ENCODE measurements at places on chromosomes 2 and 18.

DNA sequence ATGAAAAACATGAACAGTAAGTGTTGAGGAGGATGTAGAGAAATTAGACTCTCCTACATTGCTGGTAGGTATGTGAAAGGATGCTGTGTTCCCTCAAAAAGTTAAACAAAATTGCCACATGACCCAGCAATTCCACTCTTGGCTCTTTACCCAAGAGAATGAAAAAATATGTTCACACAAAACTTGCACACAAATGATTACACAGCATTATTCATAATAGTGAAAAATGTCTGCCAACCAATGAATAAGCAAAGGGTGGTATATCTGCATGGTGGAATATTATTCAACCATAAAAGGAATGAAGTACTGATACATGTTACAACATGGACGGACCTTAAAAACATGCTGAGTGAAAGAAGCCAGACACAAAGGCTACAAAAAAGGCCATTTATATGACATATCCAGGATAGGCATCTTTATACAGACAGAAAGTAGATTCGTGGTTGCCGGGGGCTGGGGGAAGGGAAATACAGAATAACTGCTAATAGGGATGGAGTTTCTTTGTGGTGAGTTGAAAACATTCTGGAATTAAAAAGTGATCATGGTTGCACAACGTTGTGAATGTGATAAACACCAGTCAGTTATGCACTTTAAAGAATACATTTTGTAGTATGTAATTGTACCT is 85.4 kb upstream of the MYO3B start:
- no peak for DNase-seq

GRCh38 chr2:25720575-25720974 is 47.2 kb upstream of the DTNB start:
- DNase-seq: no peak

DNA sequence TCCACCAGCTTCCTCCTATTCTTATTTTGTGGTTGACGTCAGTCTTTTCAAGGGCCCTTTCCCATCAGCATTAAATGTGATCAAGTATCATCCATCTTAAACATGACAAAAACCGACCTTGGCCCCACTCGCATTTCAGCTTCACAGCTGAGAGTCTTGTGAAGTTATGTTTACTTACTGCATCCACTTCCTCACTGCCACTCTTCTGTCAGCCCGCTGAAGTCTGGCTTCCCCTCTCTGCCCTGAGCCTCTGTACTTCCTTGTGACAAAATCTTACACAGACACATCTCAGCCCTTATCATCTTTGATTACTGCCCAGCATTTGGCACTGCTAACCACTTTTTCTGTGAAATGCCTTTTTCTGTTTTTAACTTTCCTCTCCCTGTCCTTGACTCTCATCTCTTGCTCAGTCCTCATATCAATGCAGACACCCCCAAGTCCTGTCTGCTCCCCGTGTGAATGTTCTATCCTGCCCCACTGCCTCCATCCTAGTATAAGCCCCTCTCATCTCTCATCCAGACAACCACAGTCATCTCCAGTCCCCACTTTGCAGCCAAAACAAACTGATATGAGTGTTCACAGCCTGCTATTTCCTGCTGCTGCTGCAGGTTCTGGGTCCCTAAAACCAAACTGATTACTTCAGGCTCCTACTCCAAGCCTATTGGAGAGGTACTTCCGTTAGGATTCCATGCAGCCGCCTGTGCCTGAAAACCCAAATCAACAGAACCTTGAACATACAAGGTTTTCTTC is 31.4 kb downstream of the FOSL2 start:
- peak; percentile 31 for DNase-seq

GRCh38 chr2:136106505-136106904 is 11.4 kb downstream of the CXCR4 start:
- DNase-seq: no peak

GRCh38 chr2:109531896-109532727 is 81.7 kb downstream of the SEPTIN10 start:
- DNase-seq: no peak

DNA sequence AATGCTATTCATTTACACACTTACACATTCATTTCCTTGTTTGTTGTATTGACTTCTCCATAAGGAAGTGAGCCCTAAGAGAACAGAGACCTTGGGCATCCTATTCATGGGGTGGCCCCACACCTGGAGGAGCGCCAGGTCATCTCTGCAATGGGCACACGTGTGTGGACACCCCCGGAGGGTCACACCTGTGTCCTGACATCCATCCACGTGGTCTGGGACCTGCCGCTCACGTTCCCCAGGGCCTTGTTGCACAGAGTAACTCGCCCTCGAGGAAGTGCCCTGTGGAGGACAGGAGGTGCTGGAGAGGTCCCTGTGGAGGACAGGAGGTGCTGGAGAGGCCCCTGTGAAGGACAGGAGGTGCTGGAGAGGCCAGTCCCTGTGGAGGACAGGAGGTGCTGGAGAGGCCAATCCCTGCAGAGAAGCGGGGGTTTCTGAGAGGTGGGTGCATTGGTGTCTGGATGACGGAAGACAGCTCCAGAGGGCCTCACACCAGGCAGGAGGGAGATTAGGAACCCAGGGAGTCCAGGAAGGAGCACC is 73.2 kb upstream of the GPC1 start:
- DNase-seq: no peak

- no peak for DNase-seq
Observed at GRCh38 chr18:34970106-34970505, 71.1 kb upstream of the MAPRE2 start.

DNA sequence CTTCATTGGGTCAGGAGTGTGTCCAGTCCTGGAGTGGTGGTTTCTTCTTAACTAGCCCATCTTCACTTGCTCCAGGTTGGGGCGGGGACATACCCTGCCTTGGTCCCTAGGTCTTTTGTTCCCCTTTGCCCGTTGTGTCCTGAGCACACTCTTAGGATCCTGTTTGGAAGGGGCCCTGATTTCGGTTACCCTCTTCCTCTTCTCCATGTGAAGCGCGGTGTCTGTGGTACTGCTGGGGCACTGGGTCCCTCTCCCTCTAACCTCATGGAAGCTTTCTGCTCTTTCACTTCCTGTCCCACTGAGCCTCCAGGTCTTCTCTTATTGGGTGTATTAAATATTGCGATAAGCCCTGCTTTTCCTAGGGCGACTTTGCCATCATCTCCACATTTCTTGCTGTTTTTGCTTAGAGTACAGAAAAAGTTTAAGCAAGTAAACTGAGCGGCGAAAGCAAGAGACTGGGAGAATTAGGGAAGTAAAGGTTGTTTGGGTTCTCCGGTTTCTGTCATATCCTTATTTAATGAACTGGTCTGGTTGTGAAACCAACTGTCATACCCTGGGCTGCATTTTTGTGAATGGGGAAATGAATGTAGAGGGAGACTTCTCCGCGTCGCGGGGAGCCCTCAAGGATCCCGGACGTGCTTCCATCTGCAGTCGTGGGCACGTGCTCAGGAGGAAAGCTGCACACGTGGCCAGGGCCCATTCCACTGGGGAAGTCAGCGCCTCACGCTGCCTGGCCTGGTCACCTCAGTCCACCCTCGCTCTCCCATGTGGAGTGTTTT is 73.8 kb upstream of the B3GNT7 start:
- no peak for DNase-seq

DNA sequence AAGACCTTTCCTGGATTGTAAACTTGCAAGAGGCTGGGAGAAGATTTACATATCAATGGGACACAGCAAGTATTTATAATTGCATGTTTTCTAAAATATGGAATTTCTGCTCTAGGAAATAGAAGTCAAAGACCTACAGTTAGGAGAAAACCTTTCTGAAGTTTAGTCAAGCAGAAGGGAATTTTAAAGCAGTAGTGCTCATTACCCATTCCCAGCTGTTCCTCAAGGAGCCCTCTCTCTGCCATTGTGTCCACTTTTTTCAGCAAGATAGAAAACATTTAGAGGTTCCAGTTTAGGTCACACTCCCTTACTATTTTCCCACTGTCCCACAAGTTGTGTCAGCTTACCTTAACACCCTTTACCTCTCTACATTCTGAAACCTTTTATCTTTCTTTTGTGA is 584.0 kb upstream of the CHAC2 start:
- no peak for DNase-seq

DNA sequence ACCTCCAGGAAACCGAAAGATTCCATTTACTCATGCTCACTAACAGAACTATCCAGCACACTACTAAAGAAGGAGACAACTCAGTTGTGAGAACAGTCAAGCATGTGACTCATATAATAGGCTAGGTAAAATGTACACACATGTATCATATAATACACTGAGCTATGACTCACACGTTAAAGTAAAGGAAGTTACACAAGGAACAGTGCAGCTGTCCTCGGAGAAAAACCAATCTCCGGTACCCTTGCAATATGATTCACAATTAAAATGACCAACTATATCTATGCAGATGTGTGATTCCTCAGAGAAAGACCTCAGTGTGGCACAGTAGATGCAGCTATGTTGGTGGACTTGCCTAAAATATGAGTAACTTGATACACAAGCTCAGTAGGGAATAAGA is 76.5 kb downstream of the STRN start:
- peak; percentile 2 for DNase-seq

- DNase-seq: no peak
Observed at GRCh38 chr2:24892928-24893327, 27.1 kb downstream of the ADCY3 start.

DNA sequence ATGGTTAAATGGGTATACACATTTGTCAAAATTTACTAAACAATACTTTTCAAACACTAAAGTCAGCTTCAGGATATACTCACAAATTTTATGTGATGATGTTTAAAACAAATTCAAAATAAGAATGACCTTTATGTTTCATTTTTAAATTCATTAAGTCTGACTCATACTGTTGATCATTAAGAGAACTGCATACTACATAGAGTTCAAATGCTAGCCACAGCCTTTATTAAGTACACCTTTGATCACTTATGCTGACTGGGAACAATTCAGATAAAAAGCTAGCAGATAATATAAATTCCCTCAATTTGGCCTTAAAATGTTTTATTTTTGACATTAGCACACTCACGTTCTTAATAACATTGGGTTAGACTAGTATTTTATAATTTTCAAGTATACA is 14.1 kb downstream of the LMAN1 start:
- DNase-seq: no peak
